ENCODE measurements at places on chromosomes 16 and 17.

DNA sequence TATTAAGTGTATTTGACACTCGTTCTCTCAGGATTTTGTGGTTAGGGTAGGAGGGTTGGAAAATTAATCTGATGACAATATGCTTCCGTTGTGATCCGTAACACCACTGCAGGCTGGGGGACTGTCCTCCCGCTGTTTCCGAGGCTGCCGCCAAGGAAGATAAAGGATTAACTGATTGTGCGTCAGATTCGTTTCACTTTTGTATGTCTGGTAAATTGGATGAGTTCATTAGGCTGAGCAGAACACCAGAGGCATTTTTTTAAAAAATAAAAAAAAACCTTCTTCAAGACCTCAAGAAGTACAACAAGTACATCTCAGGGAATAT, 486.7 kb upstream of the SALL1 start:
- DNase-seq, result no peak

DNA sequence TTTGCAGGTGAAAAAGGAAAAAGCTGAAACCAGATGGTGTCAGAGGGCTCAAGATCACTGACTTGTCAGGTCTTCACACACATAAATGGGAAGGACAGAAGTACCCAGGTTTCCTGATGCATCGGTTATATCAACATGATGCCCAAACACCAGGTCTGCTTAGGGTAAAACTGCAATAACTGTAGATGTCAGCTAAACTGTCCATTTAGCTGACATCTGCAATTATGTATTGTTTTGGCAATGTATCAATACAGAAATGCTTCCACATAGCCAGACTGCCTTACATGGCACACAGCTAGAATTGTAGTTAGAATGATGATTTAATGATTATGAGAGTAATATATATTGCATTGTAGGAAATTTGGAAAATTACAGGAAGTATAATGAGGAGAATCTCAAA, 5.0 kb downstream of the ACSM3 start:
- DNase-seq, result no peak

GRCh38 chr16:21326459-21326858, 48.4 kb upstream of the CRYM start:
- DNase-seq, result no peak

DNA sequence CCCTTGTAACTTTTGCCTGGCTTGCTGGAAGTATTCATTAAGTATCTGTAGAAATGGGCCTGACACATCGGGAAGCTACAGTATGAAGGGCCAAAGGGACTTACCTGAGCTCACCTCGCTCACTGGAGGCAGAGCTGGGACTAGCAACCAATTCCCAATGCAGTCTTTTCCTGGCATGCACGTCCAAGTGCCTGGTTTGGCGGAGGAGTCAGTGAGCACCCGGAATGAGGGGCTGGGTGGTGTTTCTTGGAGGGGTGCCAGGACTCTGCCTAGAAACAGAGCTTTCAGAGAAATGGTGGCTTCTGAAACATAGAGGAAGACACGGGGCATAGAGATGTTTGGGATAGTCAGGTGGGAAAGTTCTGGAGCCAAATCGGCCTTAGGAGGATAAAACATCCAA, 18.4 kb upstream of the GPRC5C start:
- no peak for DNase-seq

GRCh38 chr17:77679589-77679988, 278.9 kb upstream of the TNRC6C start:
- DNase-seq, result no peak
